ENCODE measurements at places on chromosomes 1 and 21. TPM values are rescaled to one million over a fixed set of nuclear protein-coding genes. Genes with fewer than 3 reads are reported as not detected.

DNA sequence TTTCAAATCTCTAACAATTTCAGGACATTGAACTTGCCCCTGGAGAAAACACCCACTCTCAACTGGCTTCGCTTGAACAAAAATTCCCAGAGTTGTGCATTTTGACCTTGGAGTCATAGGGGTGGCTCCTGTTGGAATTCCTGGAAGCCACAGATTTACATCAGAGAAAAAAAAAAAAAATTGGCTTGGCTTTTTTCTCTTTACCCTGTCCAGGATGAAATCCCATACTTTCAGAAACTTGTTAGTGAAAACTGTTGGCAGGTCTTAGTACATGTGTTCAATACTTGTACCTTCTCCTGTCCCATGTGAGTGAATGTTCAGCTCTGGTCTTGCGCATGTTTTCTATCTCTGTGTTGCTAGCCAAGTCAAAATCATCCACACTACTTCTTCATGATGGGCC is 228.8 kb downstream of the TGFB2 start:
- DNase-seq = no peak

- peak; percentile 76 for DNase-seq
Observed at GRCh38 chr1:23224739-23225648, 7.7 kb upstream of the HTR1D start.

Gene C8A
- not detected for total RNA-seq

DNA sequence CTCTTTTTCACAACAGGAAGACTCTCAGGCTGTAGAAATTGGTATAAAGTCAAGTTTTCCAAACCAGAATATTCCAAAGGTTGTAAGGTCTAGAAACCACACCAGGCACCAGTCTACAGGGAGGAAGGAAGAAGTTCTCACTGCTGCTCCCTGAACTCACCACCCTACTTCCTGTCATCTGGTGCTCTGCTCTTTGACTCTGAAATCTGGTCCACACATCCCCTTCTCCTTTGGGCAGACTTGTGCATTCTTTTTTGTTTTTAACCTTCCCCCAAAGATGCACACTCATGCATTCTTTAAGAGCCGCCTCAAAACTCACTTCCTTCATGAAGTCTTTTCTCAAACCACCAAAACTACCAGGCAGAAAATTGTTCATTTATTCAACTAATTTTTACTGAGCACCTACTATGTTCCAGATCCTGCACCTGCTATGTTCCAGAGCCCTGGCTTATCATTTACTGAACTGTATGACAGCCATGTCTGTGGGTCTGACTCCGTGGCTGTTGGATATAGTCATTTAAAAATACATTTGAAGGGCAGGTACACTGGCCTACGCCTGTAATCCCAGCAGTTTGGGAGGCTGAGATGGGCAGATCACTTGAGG is 30.1 kb upstream of the EPS15 start:
- DNase-seq = no peak

DNA sequence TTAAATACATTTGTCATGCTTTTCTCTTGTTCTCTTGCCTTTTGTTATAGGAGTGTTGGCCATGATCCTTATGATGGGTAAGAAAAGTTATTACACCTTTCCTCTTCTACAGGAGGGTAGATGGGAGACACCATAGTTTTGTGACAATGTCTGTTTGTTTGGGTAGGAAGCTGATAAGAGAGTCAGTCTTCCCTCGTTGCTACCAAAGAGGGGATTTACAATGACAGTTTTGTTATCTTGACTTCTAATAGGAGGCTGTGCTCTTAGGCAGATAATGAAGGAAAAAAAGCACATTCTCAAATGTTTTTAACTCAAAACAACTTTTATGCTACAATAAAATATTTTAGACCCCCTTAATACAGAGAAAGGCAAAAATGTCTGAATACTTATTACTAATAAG is 48.0 kb upstream of the WLS start:
- DNase-seq = no peak

Data from transverse colon (tissue), 4 donors.